ENCODE measurements at places on chromosomes 2 and 18.

DNA sequence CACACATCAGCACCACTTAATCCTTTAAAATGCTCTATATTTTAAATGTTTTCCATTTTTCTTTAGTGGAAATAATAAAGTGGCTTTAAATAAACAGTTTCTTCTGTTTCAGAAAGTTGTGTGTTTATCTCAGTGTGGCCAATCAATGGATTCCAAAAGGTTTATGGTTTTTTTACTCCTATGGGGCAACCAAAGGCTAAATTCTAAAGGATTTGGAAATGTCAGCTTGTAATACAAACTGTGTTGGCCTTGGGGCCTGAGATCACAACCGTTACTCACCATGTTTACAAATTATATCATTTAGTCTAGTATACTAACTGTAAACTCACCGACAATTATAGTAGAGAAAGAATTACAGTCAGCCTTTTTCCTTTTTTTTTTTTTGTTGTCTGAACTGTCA is 827.2 kb downstream of the EPHA4 start:
- no peak for DNase-seq

DNA sequence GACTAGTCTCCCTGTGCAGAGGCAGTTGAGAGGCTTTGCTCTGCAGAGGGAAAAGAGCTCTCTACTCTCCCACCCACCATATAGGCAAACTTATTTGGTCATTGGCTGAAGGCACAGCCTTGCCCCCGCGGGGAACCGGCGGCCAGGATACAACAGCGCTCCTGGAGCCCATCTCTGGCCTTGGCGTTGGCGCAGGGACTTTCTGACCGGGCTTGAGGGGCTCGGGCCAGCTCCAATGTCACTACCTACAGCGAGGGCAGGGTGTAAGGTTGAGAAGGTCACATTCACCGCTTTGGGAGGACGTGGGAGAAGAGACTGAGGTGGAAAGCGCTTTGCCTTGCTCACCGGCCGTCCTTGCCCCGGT is 2.2 kb downstream of the ONECUT2 start:
- no peak for DNase-seq

DNA sequence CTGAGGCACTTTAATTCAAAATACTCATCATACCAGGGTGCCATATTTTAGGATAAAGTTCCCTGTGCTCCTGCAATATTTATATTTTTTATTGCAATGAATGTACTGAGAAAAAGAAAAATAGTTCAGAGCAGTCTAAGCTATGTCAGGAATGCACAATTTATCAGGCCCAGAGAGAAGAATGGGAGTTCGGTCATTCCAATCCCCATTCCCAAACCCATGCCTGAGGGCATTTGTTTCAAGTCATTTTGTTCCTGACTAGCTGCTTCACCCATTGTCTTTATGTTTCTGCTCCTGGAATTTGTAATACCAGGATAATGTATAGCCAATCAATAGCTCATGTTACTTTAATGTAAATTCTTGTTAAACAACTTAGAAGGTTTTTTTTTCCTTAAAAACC is 24.4 kb upstream of the FTCDNL1 start:
- DNase-seq: no peak

DNA sequence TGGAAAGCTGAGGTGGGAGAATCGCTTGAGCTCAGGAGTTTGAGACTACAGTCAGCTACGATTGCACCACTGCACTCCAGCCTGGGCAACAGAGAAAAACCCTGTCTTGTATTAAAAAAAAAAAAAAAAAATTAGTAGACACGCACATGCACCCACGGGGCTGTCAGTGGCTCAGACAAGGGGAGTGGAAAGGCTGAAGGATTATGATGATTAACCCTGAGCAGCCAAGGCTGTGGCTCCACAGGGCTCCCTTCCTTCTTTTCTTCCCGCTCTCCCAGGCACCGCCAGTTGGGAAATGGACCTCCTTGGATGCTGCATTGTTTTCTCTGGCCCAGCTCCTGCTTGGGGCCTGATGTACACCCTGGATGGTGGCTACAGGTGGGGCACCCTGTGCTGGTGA is 49.0 kb upstream of the RAB6C start:
- no peak for DNase-seq

- DNase-seq: no peak
These were observed 66.7 kb downstream of the DNMT3A start for GRCh38 chr2:25274868-25275574.

DNA sequence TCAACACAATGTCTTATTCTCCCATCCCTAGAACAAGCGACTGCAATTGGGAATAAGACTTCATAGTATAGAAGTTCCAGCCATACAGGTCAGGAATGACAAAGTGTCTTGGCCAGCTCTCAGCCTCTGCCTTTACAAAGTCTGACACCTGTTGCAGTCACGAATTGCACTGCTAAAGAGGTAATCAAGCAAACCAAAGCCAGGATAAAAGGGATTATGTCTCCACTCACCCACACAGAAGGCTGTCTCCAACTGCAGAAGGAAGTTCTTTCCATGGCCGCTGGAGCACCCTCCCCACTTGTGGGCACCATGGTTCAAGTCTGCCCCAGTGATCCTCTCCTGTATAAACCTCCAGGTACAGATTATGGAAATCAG is 114.8 kb upstream of the PKDCC start:
- no peak for DNase-seq

Data from stromal cell of bone marrow (primary cell).